ENCODE measurements at places on chromosomes 1 and 21.

DNA sequence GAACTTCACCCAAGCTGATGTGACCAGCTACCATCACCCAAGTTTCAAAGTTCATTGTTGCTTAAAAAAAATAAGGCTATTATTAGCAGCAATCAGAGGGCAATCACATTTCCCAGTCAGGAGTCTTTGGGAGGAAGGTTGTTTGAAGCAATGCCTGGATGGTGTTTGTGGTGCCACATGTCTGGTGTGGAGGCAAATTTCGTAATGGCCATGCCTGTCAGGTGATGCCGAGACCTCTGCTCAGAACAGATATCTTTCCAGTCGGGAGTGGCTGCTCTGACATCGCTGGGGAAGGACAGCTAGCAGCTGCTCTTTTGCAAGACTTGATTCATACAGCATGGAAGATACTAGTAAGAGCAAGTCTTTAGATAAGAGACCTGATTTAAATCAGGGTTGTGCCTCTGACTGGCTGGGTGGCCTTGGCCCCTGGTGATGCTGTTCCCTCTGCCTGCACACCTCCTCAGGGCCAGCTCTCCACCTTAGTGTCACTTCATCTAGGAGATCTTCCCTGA, 187.8 kb upstream of the JUN start:
- DNase-seq, result no peak

- DNase-seq, result no peak
Observed at GRCh38 chr1:26289158-26290059, 9.5 kb downstream of the SH3BGRL3 start.

DNA sequence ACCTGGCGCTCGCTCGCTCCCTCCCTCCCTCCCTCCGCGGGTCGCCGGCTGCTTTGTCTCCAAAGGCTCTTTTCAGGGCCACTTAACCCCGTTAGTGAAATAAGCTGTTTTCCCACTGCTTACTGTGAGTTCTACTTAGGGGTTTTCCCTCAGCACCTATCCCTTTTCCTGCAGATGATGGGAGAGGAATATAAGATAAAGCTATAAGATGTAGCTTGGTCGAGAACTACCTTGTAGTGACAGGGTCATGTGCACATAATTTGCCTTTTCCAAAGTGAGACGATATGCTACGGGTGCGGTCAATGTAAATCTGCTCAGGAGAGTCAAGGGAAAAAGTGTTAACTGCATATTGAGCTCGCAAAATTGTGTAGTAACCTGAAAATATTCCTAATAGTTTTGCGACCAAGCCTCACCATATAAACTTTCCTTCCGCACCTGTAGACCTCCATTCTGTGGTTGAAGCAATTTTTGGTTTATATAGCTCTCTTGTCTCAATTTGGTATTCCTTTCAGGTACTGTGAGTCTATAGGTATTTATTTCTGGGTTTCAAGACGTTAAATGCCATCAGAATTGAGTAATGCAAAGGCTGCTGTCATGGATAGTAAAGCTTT, 55.8 kb upstream of the BOLA1 start:
- no peak for DNase-seq

DNA sequence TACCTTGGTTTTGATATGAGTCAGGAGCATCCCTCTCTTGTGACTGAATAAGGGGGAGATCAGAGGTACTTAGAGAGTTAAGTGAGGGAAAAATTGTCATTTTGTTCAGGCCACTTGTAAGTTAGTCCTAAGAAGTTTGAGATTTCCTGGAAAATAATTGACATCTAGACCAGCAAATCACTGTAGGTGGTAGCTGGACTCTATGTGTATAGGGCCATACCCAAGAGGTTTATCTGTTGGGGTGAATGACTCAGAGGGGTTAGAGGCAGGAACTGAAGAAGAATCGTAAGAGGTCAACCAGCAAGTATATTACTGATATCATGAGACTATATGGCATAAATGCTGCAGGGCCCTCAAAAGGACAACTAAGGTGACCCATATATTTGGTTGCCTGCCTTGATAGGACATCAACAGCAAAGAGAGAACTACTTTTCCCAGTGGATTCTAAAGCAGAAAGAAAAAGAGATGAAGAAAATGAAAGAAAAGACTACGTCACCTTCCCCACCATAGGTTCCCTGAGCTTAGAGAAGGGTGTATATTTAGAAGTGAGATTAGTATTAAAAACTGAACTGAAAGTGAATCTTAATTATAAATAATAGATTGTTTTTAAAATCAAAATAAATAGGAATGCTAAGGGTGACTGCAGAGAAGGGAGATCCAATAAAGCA, 8.0 kb upstream of the RNPC3 start:
- DNase-seq, result no peak

- DNase-seq, result no peak
Observed at GRCh38 chr1:167465018-167465417, 53.3 kb downstream of the CD247 start.

GRCh38 chr1:50605186-50605875, 182.1 kb upstream of the DMRTA2 start:
- no peak for DNase-seq

DNA sequence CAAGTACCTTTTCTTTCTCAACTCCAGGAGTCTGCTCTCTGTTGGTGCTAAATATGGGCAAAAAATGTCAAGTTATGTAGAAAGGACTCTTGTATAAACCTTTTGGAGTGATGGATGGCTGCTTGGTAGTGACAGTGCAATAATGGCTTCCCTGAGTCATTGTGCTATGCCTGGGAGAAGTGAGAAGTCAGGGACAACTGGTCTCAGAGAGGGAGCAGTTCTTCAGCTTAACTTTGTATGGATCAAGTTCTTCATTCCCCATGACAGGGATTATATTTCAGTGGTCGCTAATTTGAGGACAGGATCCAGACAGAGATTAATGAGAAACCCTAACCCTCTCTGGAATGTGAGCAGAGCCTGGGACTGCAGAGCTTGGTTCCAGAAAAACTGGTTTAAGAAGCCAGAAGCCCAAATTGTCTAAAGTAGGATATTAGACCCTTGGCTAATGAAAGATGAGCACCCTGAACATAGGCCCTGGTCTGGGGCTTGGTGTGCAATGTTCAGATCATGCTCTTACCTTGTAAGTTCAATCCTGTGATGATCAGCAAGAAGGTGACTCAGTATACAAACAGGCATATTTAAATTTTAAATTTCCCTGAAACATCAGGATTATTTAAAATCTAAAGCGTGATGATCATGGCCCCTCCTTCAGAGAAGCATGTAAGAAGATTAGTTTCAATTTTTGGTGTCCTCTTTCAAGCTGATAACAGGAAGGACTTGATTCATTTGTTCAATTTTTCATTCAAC, 50.9 kb downstream of the NTMT2 start:
- no peak for DNase-seq

DNA sequence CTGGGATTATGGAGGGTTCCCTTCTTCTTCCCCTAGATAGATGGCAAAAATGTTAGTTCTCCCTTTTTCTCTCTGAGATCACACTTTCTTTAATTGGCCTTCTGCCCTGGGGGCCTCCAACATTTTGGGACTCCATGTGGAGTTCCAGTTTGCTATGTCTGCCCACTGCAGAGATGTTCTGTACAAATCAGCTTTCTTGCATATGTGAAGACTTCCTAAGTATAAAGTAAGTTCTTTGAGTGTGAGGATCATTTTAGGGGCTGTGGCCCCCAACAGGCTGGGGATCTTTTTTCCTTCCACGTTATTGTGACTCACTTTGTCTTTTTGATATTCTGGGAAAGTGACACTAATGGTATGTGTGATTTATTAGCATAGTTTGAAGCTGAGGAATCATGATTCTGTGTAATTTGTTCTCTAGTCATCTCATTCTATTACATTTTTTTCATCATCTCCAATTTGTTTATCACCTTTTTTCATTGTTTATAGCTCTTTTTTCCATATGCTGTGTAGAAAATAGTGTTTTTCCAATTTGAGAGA, 48.2 kb downstream of the HHAT start:
- DNase-seq, result no peak

DNA sequence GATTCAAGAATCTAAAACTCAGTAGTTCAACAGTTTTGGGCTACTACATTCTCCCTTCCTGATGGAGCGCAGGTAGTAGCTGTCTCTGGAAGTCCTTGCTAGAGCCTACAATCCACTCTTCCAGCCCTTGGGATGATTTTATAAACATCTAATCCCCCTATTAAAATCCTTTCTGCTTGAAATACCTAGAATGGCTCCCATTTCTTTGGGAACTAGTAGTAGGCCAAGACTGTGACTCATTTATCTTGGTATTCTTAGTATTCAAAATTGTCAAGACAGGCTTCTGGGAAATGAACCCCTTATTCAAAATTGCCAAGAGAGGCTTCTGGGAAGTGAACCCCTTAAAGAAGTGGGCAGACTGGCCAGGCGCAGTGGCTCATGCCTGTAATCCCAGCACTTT, 142.5 kb upstream of the FGGY start:
- DNase-seq, result no peak

- DNase-seq, result no peak
Observed at GRCh38 chr1:178352790-178353416, 143.9 kb downstream of the CLEC20A start.

DNA sequence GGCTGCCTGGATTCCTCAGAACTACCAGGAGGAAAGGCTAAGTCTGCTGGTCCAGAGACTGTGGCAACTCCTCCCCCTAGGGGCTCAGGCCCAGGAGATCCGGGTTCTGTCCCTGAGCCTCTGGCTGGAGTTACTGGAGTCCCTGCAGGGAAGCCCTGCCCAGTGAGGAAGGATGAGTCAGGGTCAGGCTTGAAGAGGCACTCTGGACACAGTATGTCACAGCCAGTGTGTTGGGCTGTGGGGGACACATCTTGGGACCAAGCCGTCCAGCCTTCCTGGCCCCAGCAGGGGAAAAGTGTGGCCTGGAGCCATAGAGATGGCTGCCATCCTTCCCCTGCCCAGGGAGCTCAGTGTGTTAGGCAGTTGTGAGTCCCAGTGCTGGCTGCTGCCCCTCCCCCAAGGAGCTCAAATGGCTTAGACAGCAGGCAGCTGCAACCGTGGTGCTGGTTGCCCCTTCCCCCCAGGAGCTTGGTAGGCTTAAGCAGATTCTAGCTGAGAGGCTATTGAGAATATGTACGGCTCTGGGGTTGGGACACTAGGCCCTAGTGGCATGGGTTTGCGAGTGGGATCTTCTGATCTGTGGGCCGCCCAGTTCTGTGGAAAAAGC, 28.2 kb upstream of the RABGAP1L start:
- DNase-seq, result no peak

- no peak for DNase-seq
Observed at GRCh38 chr1:243394601-243395464, 139.0 kb downstream of the SDCCAG8 start.

GRCh38 chr1:220182656-220183055, 88.7 kb downstream of the IARS2 start:
- no peak for DNase-seq

- no peak for DNase-seq
Observed at GRCh38 chr1:174053826-174054225, 31.7 kb upstream of the RC3H1 start.

DNA sequence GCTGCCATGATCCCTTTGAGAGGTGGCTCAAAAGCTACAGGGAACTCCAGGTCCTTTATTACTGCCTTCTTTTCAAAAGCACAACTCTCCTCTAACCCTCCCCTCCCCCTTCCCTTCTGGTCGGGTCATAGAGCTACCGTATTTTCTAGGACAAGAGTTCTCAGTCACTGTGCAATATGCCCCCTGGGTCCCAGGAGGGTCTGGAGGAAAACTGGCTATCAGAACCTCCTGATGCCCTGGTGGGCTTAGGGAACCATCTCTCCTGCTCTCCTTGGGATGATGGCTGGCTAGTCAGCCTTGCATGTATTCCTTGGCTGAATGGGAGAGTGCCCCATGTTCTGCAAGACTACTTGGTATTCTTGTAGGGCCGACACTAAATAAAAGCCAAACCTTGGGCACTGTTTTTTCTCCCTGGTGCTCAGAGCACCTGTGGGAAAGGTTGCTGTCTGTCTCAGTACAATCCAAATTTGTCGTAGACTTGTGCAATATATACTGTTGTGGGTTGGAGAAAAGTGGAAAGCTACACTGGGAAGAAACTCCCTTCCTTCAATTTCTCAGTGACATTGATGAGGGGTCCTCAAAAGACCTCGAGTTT, 3.1 kb downstream of the BTG2 start:
- DNase-seq, result no peak

DNA sequence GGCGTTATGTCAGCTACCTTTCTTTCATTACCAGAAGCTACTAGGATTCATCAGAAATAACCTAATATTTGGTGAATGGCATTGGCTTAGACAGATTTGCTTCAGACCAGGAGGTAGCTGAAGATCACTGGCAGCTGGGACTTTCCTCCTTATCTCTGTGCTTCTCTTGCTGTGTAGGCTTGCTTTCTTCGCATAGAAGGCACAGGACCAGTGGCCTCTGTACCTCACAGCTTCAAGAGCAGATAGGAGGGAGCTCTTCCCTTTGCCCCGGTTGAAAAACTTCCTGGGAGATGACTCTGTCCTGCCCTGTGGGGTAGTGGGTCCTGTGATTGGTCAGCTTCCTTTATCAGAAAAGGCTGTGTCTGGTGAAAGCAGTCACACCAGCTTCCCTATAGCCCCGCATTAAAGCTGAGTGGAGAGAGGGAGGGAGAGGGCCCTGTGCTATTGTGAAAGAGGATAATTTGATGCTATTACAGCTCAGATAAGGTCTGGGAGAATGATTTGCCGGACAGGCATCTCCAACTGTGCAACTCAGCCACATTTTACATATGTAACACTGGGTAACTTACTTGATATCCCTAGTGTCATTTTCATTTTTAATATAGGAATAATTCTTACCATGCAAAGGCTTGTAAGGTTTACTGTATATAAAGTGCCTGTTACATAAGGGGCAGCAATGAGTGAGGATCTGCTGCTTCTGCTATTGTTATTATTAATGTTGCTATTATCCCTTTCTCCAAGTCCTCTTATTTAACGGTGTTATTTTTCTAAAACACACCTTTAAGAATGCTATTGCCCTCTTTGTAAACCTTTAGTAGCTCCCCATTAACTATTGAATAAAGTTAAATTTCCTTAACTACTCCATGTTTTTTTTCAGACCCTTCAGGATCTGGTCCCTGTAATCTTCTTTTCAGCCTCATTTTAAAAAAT, 31.6 kb downstream of the OSBPL9 start:
- DNase-seq, result no peak

- DNase-seq, result no peak
Observed at GRCh38 chr1:45913183-45913683, 109.8 kb downstream of the MAST2 start.

DNA sequence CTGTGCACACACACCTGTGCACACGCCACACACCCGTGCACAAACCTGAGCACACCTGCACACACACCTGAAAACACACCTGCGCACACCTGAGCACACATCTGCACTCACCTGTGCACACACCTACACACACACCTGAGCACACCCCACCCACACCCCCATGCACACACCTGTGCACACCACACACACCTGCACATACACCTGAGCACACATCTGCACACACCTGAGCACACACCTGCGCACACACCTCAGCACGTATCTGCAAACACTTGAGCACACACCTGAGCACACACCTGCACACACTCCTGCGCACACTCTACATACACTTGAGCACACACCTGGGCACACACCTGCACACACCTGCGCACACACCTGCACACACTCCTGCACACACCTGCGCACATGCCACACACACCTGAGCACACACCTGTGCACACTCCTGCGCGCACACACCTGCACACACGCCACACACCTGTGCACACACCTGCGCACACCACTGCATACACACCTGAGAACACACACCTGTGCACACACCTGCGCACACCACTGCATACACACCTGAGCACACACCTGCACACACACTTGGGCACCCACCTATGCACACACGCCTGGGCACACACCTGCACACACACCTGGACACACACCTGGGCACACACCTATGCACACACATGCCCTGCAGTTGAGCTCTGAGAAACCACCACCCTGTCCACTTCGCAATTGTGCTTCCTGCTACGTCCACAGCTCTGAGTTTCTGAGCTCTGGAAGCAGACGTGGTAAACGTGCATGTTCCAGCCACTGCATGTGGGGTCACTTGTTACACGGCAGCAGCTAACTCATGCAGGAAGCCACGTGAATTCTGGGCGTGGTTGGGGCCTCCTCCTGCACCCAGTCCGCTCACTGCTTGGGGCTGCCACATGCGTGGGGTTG, 8.0 kb upstream of the C1orf159 start:
- DNase-seq, result no peak
